ENCODE measurements at places on chromosomes 7 and 10.

DNA sequence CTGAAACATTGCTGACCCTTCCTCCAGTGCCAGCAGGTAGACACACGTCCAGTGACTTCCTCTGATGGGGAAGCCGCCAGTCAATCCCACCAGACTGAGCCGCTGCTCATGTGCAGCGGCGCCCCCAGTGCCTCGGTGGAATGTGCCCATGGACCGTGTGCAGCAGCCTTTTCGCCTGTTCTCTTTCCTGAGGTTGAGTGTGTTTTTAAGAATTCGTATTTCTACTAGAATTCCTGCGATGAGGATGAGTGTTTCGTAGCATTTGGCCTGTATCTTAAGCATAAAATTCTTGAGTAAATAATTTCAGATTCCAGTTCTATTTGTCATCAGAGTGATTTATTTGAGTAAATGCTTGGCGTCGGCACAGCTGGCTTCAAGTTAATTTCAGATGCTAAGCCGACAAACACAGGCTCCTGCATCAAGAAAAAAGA, 35.4 kb downstream of the BNIP3 start:
- no peak for DNase-seq

DNA sequence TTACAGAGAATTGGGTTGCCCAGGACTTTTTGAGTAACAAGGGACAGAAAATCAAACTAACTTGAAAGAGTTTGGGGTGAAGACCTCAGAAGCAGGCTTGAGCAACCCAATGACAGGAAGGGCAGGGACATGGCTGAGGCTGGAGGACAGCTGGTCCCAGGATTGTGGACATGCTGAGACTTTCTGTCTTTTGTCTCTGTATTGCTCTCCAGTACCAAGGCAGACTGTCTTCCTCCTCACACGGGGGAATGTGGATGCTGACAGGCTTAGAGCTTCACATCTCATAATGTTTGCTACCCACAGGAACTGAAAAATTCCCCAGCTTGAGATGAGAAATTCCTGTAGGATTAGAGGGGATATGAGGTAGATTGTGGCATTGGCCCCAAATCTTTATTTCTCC, 229.6 kb downstream of the PHF14 start:
- DNase-seq: no peak

DNA sequence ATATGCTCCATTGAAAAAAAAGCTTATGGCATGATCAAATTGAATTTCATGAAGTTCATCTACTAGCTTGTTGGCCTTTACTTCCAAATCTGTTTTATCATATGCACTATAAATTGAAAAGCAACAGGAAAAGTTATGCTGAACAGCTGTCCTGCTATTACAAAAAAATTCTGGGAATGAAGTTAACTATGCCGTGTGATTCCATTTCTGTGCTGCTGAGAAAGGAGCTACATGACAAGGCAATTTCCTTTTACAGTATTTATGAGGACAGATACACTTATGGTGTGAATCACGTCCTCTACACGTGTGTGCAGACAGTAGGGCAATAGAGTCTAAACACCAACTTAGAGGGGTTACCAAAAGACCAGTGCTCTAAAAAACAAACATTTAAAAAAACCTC, 426.5 kb upstream of the AKR1E2 start:
- no peak for DNase-seq

GRCh38 chr7:82598958-82599357, 155.4 kb upstream of the CACNA2D1 start:
- DNase-seq: no peak

DNA sequence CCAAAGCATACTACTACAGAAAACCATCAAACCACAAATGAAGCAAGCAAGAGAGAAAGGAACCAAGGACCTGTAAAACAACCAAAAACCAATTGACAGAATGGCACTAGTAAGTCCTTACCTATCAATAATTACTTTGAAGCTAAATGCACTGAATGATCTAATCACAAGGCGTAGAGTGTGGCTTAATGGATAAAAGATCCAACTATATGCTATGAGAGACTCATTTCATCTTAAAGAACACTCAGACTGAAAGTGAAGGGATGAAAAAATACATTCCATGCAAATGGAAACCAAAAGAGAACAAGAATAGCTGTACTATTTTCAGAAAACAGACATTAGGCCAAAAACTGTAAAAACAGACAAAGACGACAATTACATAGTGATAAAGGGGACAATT, 70.7 kb downstream of the CRPPA start:
- no peak for DNase-seq

DNA sequence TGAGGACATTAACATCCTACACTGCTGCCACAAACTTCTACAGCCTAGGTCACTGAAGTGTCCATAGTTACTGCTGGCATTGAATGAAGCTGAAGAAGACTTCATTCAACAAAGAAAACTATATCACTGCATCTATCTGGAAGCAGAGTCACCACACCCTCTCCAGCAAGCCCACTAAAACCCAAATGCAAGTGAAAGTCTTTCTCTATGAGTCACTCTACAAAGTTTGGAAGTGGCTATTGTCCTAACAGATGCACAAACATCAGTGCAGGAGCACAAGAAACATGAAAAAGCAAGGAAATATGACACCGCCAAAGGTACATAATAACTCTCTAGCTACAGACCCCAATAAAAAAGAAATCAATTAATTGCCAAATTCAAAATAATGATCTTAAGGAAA, 43.5 kb upstream of the CAMK2B start:
- no peak for DNase-seq

GRCh38 chr10:102003541-102003940, 52.4 kb downstream of the ARMH3 start:
- DNase-seq: no peak

DNA sequence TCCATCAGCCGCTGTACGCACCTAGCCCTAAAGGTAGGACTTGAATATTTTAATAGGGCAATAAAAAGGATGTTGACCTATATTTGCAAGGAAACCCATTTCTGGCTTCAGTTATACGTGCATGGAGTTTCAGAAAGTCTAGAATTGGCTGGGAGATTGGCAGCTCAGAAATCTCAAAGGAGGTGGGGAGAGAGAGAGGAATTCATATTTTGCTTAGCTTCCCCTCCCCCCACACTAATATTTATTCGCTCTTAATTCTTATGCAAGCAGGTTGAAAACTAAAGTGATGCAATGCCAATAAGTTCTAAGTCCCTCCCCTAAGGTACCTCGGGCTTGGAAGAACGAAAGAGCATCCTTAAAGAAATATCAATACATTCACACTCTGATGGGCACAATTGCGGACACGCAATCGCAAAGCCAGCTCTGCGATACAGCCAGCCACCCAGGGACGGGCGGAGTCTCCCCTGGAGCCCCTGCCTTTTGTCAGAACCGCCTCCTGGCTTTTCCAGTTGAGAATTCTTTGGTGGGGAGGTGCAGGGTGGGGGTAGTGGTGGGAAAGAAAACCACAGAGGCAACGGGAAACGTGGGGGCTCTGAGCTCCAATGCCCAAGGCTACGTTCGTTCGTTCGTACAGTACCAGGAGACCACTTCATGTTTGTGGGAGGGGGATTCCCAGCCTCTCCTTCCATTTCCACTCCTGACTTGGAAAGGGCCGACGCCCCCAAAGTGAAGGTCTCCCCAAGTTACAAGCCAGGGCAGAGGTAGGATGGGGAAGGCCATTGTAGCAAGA, 1.3 kb downstream of the SHH start:
- DNase-seq: no peak

DNA sequence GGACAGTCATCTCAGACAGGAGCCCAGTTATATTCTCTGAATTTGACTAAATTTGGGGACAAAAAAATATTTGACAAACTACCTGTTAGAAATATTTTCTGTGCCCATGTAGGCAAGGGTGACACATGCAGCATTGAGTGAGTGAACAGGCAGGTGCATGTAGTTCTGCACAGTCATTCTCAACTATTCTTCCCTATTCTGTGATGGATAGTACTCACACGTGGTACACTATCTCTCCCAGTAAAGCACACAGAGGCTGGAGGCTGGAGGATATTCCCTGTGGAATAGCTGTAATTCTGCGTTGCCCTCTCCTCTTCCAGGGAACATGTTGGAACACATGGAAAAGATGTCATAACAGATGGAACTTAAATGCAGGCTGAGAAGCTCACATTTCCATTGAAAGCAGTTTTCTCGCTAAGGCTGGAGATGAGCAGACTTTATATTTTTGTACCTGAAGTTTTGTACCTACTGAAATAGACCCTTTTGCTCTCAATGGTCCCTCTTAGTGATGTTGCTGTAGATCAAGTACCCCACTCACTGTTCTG, 75.0 kb downstream of the GPR141 start:
- DNase-seq: no peak

- DNase-seq: no peak
Observed at GRCh38 chr10:97333601-97334369, 744 bp downstream of the FRAT2 start.

GRCh38 chr7:786472-787255, 45.6 kb upstream of the SUN1 start:
- DNase-seq: peak; percentile 46

DNA sequence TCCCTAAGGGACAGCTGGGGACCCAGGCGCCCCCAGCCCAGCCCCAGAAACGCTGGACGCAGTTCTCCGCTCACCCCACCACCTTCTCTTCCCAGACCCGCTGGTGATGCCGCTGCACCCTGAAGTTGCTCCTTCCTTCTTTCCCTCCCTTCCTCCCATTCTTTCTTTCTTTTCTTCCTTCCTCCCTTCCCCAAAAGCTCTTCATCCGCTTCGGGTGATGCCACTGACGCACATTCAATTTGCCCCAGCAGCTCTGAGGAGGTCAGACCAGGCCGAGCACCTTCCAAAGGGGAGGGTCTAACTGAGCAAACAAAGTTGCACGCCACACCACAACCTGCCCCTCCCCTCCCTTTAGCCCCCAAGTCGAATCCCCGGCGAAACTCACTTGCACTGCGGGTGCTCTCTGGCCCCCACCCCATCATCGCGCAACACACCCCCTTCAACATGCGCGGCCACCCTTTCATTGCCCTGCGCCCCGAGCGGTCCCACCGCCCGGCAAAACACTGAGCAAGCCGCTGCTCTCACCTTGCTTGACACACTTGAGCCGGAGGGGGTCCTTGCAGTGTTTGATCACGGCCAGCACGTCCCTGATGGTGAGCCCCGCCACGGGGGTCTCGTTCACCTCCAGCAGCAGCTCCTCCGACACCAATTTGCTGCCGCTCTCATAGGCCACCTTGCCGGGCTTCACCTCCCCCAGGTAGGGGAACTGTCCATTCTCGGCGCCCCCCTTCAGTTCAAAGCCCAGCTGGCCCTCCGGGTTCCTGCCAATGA, 787 bp downstream of the MAGI2 start:
- no peak for DNase-seq

GRCh38 chr10:73097305-73097670, 622 bp upstream of the P4HA1 start:
- DNase-seq: no peak

DNA sequence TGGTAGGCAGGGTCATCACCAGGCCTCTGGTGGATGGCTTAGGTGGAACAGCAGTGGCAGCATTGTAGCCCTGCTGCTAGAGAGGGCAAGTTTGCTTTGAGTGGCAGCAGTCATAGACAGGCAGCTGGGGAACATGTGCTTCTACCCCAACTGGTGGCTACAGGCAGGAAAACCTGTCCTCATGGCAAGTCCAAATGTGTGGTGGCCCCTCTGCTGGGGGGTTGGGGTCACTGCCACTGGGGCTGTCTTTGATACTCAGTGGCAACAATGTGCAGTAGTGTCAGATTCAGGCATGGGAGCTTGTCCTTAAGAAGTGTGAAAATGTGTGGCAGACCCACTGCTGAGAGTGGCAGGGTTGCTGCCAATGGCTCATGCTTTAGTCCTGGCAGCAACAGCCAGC, 186.2 kb upstream of the NPSR1 start:
- DNase-seq: no peak

GRCh38 chr7:95690367-95690947, 81.9 kb upstream of the DYNC1I1 start:
- DNase-seq: no peak

DNA sequence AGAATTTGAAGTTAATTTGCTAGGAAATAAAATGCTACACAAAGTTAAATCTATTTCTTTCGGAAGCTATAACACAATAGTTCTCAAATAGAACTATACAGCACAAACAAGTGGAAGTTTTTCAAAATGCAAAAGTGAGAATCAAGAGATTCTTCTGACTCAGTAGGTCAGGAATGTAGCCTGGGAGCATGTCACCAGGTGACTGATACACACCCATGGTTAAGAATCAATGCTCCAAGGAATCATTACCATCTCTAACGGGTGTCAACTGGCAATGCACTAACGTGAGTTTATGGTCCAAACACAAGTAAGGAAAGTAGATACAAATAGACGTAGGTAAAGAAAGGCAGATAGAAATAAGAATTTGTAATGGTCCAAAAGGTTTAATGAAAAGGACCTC, 170.5 kb downstream of the SRPK2 start:
- no peak for DNase-seq

- no peak for DNase-seq
Observed at GRCh38 chr10:120600871-120601649, 144.0 kb downstream of the PLPP4 start.

DNA sequence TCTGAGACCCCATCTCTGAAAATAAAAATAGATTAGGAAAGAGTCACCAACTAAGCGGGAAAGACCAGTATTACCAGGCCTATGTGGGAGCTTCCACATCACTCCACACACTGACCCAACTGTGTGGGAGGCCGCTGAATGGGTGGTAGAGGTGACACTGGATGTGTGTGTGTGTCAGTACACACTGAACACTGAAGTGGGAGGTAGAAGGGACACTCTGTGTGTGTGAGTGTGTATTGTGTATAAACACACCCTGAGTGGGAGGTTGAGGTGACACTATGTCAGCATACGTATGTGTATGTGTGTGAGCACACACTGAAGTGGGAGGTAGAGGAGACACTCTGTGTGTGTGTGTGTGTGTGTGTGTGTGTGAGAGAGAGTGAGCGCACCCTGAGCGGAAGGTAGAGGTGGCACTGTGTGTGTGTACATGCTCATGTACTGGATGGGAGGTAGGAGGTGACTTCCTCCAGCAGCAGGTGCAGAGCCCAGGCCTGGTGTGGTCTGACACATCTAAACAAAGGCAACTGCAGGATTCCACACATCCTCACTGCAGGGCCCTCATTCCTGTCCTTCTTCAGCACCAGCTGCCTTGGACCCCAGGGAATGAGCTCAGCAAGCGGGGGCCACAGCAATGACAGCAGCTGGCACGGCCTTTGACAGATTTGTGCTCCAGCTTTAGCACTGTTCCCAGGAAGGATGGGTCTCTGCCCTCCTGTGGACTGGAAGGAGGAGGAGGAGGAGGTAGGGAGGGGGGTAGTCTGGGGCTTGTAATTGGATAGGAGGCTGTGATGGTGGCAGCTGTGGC, 26.5 kb upstream of the RBM20 start:
- no peak for DNase-seq

GRCh38 chr7:66739477-66739876, 1.1 kb upstream of the RABGEF1 start:
- no peak for DNase-seq

Measured in activated CD8-positive, alpha-beta memory T cell treated with anti-CD3 and anti-CD28 coated beads for 4 hours (primary cell).